Renal cortical epithelial cell (primary cell): ENCODE measurements at places on chromosomes 11 and 22. TPM values are rescaled to one million over a fixed set of nuclear protein-coding genes. Genes with fewer than 3 reads are reported as not detected.

The PANX3 gene
- total RNA-seq: not detected in 2 replicates

The USP2 gene
- total RNA-seq: 3.6 and 9.7 TPM in 2 replicates

The SLC35C1 gene
- total RNA-seq: 14.9 and 17.9 TPM in 2 replicates

The MUC6 gene
- not detected in 2 replicates for total RNA-seq

The TMEM151A gene
- 0.10 TPM in 1 of 2 replicates, not detected in the other for total RNA-seq

The OR52E5 gene
- not detected in 2 replicates for total RNA-seq

The CELSR1 gene
- 41.2 and 151 TPM in 2 replicates for total RNA-seq

The RPUSD4 gene
- 28.9 and 46.7 TPM in 2 replicates for total RNA-seq

The RAB3IL1 gene
- total RNA-seq: 0.35 and 0.75 TPM in 2 replicates

The FIBIN gene
- 7.8 and 24.5 TPM in 2 replicates for total RNA-seq

The PRR5L gene
- total RNA-seq: 22.1 and 83.1 TPM in 2 replicates

The CREB3L1 gene
- 2.1 and 6.7 TPM in 2 replicates for total RNA-seq

The UBQLNL gene
- 0.30 TPM in 1 of 2 replicates, not detected in the other for total RNA-seq

The RCOR2 gene
- 0.35 and 1.6 TPM in 2 replicates for total RNA-seq

The DDIAS gene
- 0.99 and 8.5 TPM in 2 replicates for total RNA-seq

The PHF21B gene
- not detected in 2 replicates for total RNA-seq

The OR52I2 gene
- total RNA-seq: not detected in 2 replicates

The NRGN gene
- total RNA-seq: 0.10 TPM in 1 of 2 replicates, not detected in the other

The DCHS1 gene
- under 0.01 and 1.3 TPM in 2 replicates for total RNA-seq

The SLC6A5 gene
- total RNA-seq: not detected in 2 replicates

The SPDYC gene
- not detected in 2 replicates for total RNA-seq

The C22orf31 gene
- not detected in 2 replicates for total RNA-seq

The OR8G1 gene
- total RNA-seq: not detected in 2 replicates

The KRTAP5-8 gene
- total RNA-seq: not detected in 2 replicates

The RIC3 gene
- total RNA-seq: 2.4 and 6.1 TPM in 2 replicates

The CARD18 gene
- total RNA-seq: not detected in 2 replicates

The PRDM11 gene
- total RNA-seq: 2.3 and 10.1 TPM in 2 replicates

The PTGDR2 gene
- total RNA-seq: not detected in 2 replicates

The CASP5 gene
- total RNA-seq: not detected in 2 replicates

The IL18 gene
- total RNA-seq: 1.6 and 34.2 TPM in 2 replicates

The IRAG1 gene
- total RNA-seq: under 0.01 and 0.15 TPM in 2 replicates

The SHANK2 gene
- total RNA-seq: 13.7 and 65.9 TPM in 2 replicates
